ENCODE measurements at places on chromosomes 11 and 22.

- no peak for DNase-seq
Observed at GRCh38 chr11:8067567-8067928, 13.5 kb upstream of the TUB start.

DNA sequence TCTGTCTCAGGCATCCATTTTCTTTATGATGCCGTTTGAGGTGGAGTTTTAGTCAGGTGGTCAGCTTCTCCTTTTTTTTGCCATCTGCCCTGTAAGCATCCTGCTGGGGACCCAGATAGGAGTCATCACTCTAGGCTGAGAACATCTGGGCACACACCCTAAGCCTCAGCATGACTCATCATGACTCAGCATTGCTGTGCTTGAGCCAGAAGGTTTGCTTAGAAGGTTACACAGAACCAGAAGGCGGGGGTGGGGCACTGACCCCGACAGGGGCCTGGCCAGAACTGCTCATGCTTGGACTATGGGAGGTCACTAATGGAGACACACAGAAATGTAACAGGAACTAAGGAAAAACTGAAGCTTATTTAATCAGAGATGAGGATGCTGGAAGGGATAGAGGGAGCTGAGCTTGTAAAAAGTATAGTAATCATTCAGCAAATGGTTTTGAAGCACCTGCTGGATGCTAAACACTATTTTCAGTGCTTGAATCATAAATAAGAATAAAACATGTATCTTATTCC is 10.9 kb upstream of the HBE1 start:
- no peak for DNase-seq

- no peak for DNase-seq
Observed at GRCh38 chr11:126317756-126318573, 14.1 kb downstream of the DCPS start.

GRCh38 chr11:67379061-67380058 is 6.0 kb upstream of the CLCF1 start:
- DNase-seq: no peak

GRCh38 chr11:72769680-72770079 is 17.5 kb upstream of the ARAP1 start:
- DNase-seq: no peak

- no peak for DNase-seq
Observed at GRCh38 chr22:26770624-26771023, 113.2 kb downstream of the MIAT start.

DNA sequence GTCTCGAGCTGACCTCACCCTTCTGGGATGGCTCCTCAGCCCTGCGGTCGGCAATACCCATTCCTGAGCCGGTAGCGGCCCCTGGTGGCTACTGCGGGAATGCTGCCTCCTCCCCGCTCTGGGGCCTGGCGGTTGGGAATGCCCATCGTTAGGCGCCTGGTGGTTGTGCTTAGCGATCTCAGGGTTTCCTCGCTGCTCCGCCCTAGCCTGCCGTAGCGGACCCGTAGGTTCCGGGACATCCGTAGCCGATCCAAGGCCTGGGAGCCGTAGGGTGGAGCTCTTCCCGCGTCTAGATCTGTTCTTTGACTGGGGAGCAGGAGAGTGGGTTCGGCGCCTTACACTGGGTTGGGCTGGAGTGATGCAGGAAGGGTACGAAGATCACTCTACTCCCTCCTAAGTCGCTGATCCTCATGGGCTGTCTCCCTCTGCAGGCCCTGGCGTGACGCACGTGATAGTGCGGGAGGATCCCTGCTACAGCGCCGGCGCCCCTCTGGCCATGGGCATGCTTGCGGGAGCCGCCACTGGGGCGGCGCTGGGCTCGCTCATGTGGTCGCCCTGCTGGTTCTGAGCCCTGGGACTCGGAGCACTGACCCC is 14.8 kb downstream of the PLEKHB1 start:
- peak; percentile 67 for DNase-seq

- DNase-seq: no peak
Observed at GRCh38 chr11:94653561-94653960, 86.4 kb downstream of the PIWIL4 start.

- DNase-seq: no peak
Observed at GRCh38 chr11:122101625-122102291, 14.3 kb downstream of the BLID start.

GRCh38 chr11:65485920-65486219 is 13.0 kb upstream of the MALAT1 start:
- no peak for DNase-seq

DNA sequence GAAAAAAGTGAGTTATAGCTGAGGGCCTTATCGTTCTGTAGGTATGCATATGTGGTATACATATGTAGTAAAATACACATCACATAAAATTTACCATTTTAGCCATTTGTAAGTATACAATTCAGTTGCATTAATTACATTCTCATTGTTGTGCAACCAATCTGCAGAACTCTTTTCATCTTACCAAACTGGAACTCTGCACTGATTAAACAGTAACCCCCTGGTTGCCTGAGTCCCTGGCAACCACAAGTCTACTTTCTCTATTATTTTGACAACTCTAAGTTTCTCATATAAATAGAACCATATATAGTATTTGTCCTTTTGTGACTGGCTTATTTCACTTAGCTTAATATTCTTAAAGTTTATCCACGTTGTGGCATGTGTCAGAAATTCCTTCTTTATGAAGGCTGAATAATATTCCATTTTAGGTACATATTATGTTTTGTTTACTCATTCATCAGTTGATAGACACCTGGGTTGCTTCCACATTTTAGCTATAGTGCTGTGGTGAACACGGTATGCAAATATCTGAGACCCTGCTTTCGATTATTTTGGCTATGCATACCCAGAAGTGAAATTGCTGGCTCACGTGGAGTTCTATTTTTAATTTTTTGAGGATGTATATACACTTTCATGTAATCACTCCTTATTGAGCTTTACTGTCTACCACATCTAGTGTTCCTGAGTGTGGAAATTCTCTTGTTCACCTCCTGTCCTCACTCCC is 1.6 kb upstream of the DDX10 start:
- no peak for DNase-seq

DNA sequence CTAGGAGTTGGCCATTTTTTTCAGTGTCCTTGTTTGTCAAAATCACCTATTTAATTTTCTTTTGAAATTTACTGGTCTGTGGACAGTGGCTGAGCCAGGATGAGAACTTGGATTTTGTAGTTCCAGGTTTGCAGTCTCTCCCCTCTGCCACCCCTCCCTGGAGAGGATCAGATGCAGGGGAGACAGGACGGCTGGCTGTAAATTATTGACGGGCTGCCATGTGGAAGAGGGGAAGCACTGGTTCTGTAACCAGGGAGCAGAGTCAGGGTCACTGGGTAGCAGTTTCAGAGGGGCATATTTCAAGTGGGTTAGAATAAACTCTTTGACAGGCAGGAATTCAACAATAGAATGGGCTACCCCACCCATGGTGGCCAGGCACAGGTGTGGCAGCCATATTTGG is 20.6 kb upstream of the YWHAH start:
- no peak for DNase-seq

DNA sequence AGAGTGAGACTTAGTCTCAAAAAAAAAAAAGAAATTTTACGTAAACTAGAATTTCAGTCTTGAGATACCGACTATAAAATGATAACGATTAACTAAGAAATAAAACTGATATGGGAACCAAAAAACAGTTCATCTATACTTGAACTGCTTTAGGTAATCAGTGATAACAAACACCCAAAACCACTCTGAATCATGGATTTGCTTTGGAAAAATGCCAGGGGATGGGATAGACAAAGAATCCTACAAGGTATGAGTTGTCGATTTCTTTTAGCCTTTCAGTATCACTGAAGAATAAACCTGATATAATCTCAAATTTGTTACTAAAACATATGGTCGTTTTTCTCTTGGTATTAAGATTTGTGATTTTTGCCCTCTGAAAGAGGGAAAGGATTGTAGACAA is 13.7 kb downstream of the CSTF3 start:
- DNase-seq: no peak

- no peak for DNase-seq
Observed at GRCh38 chr11:85989746-85990145, 79.1 kb downstream of the PICALM start.

DNA sequence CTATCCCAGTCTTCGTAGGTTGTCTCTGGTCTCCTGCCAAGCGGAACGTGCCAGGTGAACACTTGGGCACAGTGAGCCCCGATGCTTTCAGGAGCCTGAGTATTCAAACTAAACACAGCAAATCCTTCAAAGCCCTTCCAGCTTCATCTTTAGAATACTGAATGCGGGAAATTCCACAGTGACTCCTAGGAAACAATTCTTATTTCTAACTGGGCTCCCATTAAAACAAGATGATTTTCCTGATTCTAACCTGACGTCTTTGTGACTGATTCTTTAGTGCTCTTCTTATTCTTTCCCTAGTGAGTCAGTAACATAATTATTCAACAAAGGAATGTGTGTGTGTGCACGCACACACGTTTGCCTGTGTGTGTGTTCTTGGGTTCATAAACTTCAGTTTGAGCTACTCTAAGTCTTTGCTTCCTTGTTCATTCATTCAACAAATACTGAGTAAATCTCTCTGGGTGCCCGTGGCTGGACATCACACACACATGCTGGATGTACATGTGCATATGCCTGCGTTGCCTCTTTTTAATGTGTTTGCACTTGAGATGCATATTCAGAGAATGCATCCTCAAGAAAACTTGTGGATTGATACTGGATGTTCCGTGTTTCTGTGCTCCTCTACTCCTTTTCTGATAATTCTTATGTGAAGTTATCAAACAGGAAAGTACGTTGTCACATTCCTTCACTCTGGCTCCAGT is 134.5 kb downstream of the WNT7B start:
- no peak for DNase-seq

- no peak for DNase-seq
Observed at GRCh38 chr11:10844796-10845195, 13.1 kb downstream of the ZBED5 start.

- DNase-seq: no peak
Observed at GRCh38 chr22:48751539-48752437, 1075.9 kb downstream of the BRD1 start.

DNA sequence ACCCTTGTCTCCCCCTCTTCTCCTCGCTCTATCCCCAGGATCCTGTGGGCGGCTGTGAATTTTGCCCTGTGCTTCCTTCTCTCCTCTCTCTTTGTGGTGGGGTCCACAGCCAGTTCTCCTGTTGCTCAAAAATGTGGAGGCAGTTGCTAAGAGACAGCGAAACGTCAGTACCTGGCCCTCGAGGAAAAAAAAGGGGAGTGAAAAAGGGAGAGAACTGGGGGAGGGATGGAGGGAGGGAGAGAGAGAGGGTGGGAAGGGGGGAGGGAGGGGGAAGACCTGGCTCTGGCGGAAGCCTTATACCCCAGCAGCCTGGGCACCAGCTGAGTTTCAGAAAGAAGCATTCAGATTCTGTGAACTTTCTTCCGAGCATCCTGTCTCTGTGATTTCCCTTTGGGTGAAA is 2.1 kb upstream of the LRRC55 start:
- DNase-seq: no peak

DNA sequence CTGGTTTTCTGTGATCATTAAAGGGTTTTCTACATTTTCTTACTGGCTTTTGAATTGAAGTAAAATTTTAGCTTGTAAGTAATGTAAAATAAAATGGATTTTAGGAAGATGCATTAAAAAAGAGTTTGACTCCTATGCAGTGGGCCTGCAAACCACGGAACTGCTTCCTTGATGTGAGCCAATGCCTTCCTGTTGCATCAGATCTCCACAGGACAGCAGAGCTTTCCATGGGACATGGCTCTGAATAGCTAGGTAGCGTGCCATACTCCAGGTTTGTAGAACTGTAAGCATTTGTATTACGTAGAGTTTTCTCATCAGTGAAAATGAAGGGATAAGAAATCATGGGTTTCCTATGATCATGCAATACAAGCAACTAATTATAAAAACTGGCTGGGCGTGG is 133.4 kb downstream of the SWAP70 start:
- DNase-seq: no peak

- no peak for DNase-seq
Observed at GRCh38 chr11:94934362-94934761, 39.0 kb downstream of the CWC15 start.

DNA sequence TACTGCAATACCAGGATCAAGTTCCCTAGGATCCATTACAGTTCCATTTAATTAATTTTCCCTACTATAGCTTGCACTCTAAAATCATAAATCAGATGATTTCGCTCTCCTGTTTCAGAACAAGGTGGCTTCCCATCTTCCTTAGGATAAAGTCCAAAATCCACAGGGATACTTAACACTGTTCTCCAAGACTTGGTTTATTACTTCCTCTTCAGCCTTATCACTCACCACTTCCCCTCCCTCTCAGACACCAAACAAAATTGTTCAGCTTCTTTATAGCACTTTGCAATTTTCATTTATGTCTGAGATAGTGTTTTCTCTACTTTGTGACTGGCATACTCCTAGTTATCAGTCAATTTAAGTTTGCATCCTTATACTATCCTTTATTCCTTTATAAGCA is 124.6 kb downstream of the GRIA4 start:
- DNase-seq: no peak

DNA sequence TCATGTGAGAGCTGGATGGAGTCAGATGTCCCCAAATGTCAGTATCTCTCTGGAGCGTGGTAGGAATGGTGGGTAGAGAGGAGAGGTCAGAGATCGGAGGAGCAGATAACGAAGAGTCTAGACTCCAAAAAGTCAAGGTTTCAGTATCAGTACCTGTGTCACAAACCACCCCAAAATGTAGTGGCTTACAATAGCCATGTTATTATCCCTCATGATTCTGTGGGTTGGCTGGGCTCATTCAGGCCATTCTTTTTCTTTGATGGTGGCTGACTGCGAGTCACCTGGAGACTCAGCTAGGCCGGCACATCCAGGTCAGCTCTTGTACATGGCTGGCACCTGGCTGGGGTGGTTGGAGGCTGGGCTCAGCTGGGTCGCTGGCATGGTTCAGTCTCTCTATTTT is 7.3 kb upstream of the SSTR3 start:
- no peak for DNase-seq

- DNase-seq: no peak
Observed at GRCh38 chr22:21651521-21652009, 9.5 kb downstream of the SDF2L1 start.

DNA sequence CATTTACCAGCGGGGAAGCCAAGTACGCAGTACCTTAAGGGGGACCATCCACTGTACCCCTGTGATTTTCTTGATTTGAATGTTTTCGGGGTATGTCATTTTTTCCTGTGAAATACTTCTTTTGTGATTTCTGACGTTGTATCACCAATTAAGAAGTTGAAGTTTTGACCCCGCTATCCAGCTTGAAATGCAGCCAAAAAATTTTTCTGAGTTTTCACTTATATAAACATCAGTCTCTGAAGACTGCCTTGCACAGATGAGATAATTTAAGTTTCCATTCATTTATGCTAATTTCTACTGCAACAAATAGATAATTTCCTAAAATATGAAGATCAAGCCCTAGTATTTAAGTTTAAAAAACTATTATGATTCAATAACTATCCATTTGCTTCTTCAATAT is 20.0 kb downstream of the CTSC start:
- no peak for DNase-seq

Measured in activated T-helper 1 cell treated with Interleukin-2 at 50 U/mL for 16 hours (primary cell).